Activated CD4-positive, alpha-beta T cell treated with anti-CD3 and anti-CD28 coated beads, Interleukin-2, amount 50 U/mL, for 48 hours (primary cell): ENCODE measurements at places on chromosomes 2 and 18.
A peak's percentile ranks its signal among the peaks of the same experiment; 100 is the strongest.

DNA sequence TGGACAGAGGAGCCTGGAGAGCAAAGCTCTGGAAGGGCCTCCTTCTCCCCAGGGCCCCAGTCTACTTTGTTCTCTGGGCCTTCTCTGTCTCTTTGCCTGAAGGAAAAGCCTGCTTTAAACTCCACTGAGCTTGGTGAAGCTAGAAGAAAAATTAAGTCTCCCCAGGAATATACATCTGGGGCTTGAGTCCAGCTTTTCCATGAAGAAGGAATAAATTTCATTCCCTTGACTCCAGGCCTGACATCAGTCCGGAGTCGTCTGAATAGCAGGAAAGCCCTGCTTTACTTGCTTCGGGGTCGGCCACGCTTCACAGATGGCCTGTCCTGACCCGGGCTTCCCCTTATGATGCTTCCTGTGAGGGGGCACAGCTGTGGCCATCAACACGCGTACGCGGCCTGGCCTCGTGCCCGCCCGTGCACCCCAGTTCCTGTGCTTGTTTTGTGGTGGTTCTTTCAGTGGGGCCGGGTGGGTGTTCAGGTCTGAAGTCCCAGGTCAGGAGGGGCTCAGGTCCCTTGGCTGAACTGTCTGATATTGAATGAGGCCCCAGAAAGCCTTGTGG is 73.6 kb downstream of the ACOXL start:
- no peak for DNase-seq

GRCh38 chr2:15645300-15645699 is 53.6 kb downstream of the DDX1 start:
- no peak for DNase-seq

GRCh38 chr18:62030091-62030985 is 137.5 kb upstream of the RNF152 start:
- DNase-seq = no peak

DNA sequence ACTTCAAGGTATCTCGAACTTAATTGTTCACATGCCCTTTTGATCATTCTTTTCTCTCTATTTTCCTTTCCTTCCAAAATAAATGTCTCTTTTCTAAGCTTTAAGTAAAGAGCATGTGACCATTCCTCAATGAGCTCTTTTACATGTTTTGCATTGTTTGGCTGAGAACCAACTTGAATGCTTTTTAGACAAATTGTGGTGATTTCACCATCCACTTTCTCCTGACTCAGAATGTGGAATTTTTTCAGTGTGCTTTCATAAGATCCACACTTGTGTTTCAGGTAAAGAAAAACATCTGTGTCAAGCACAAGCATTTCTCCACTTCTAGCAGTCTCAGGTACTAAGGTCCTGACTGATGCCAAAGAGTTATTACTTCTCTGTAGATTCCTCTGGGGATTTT is 10.7 kb downstream of the RBM43 start:
- DNase-seq = no peak

GRCh38 chr2:148253685-148254084 is 232.8 kb downstream of the MBD5 start:
- no peak for DNase-seq

- no peak for DNase-seq
Measured at GRCh38 chr2:228038967-228039366, 142.5 kb downstream of the SPHKAP start.

DNA sequence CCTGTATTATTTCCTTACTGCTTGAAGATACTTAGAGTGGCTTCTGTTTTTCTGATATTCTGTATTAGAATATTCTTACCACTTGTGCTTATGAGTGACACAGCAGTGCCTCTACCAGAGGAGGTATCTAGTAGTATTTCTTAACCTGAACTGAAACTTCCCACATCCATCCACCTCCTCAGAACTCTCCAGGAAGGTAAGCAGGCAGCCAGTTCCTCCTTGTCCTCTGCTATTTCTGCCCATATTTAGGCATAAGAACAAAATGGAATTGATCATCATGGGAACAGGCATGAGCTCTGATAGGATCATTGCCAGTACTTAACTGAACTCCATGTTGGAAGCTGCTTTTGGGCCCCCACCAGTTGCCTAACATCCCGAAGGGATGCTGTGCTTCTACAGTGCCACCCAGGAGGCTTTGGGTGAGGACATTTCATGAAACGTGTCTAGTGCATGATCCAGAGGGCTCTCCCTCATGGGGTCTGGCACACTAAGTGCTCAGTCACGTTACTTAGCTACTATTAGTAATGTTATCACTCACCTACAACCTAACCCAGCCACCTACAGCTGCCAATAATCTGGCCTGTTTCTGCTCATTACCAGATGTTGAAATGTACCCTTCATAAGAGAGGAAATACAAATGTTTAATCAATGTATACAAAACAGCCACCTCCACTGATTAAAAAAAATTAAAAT is 520.7 kb downstream of the EIPR1 start:
- DNase-seq = no peak

DNA sequence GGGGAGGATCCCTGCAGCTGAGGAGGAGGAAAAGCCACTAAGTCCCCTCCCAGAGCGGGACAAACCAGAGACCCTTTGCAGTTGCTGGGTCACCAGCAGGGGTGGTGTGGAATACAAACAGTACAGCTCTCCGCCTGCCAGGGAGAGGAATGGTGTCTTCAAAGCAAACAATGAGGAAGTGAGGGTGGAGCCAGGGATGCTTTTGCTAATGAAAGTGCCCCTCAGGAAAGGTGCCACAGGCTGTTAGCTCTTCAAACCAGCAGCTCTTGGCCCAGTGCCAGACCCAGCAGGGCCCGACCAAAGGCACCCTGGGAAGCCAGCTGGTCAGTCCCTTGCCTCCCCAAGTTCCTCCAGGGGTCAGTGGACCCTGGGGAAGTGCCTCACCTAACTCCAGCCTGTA is 102.8 kb downstream of the HIBCH start:
- DNase-seq = no peak

GRCh38 chr18:49621717-49622351 is 60.0 kb downstream of the LIPG start:
- DNase-seq = no peak

- DNase-seq = no peak
Measured at GRCh38 chr2:126660971-126661370, 5.0 kb downstream of the GYPC start.

GRCh38 chr2:74908748-74909444 is 49.5 kb upstream of the POLE4 start:
- DNase-seq = no peak

DNA sequence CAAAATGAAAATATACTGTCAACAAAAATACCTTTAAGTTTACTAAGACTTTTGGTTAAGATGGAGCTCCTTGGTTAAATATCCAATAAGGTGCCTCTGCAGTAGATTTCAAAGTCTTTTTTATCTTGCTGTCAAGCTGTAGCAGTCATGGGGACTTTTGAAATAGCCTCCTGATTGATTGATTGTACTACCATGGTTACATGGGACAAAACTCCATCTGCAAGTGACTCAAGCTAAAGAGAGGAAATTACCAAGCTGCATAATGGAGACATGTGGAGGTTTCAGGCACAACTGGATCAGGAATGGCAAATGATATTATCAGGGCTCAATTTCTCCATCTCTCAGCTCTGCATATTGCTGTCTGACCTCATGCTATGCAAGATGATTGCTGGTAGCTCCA is 73.4 kb upstream of the ST8SIA3 start:
- no peak for DNase-seq

DNA sequence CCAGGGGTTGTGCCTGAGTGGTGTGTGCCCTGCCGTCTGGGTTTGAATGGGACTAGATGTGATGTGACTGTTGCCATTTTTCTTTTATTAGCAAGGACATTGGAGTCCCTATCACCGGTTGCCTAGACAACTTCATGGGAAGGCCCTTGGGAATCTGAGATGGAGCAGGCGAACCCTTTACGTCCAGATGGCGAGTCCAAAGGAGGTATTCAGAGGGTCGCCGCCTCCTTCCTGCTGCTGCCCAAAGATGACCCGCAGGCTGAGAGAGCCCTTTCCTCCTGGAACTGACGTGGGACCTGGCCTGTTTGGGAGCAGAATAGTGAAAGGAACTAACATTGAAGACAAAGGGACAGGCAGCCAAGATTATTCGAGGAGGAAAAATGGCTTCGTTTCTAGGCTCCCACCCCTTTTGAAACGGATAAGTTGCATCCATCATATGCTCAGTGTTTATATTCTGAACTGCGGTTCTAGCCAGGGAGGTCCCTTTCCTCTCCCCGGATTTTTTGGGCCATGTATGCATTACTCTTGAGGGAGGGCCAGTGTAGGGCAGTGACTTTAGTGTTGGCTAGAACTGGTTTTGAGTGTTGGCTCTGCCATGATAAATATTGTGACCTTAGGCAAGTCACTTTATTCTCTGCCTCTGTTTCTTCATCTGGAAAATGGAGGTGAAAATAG is 673 bp downstream of the CENPO start:
- DNase-seq = peak; percentile 24

DNA sequence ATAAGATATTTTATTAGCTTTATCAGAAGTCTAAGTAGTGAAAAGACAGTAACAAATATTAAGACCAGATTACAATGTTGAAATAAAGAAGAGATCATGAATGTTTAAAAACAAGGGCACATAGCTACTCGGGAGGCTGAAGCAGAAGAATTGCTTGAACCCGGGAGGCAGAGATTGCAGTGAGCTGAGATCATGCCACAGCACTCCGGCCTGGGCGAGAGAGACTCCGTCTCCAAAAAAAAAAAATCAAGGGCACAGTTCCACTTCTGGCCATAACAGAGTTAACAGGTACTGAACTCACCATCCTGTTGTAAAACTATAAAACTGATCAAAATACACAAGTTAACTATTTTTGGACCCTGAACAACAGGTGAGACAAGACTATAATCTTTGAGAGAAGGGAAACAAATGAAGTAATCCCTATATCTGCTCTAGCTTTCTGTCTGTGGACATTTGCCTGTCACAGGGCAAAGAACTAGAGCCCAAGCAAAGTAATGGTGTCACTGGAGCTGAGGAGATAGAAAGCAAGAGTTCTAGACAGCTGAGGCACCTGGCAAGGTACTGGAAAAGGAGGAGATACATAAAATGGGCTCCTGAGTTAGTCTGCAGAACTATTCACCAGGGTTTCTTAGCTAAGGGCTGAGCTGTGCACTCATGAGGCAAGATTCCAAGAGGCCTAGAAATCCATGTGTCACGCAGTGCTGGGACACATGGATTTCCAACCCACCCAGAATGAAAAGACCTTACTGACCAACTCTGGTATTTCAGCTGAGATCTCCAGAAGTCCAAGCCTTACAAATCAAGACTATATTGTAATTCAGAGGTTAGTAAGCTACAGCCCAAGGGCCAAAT is 15.2 kb downstream of the MMADHC start:
- no peak for DNase-seq

DNA sequence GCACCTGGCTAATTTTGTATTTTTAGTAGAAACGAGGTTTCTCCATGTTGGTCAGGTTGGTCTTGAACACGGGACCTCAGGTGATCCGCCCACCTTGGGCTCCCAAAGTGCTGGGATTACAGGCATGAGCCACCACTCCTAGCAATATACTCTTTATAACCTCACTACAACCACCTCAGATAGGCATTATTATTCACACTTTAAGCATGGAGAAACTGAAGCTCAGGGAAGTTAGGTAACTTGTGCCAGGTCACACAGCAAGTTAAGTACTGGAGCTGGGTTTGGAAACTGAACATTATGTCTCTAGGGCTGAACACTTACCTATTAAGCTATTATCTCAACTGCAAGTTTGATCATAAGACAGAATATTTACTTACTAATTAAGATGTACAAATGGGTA is 42.6 kb upstream of the ACTR2 start:
- no peak for DNase-seq

GRCh38 chr2:4291430-4291829 is 588.1 kb downstream of the DCDC2C start:
- no peak for DNase-seq

GRCh38 chr2:176167398-176167797 is 10.3 kb downstream of the HOXD3 start:
- DNase-seq = no peak

- no peak for DNase-seq
Measured at GRCh38 chr2:203697190-203697589, 9.2 kb upstream of the CD28 start.
